D721Med (cell line): ENCODE measurements at places on chromosomes 5 and 9.
A peak's percentile ranks its signal among the peaks of the same experiment; 100 is the strongest.

GRCh38 chr5:168679515-168679920 is 100.3 kb upstream of the PANK3 start:
- DNase-seq, result peak; percentile 58

GRCh38 chr9:113596616-113597320 is 133.2 kb downstream of the RGS3 start:
- no peak for DNase-seq

- no peak for DNase-seq
Observed at GRCh38 chr5:167207081-167207480, 1084.4 kb upstream of the WWC1 start.

- DNase-seq, result no peak
Observed at GRCh38 chr9:935348-935965, 41.0 kb upstream of the DMRT3 start.

- no peak for DNase-seq
Observed at GRCh38 chr5:111511831-111512374, 432 bp downstream of the STARD4 start.

GRCh38 chr5:143691287-143691944 is 120.5 kb upstream of the HMHB1 start:
- no peak for DNase-seq

DNA sequence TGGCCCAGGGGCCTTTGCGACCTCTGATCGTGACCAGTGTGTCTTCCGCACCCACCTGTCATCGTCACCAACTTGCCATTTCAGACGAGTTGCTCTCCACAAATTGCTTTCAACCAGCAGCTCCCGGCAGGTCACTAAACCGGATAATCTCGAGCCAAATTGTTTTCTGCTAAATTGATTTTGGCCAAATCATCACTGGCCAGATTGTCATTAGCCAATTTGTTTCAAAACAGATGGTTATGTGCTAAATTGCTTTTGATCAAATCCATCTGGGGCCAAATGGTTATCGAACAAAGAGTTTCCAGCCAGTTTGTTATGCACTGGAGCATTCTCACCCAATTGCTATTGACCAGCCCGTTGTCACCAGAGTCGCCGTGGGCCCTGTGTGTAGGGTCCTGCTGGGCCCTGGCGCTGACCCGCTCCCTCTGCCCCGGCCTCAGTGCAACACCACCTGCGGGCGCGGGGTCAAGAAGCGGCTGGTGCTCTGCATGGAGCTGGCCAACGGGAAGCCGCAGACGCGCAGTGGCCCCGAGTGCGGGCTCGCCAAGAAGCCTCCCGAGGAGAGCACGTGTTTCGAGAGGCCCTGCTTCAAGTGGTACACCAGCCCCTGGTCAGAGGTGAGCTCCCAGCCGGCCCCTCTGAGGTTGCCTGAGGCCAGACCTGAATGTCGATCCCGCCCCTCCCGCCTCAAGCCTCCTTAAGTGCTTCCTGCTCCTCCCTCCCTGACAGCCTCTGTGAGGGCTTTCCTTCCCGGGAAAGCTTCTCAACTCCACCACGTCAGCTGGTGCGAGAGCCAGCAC is 35.6 kb downstream of the ADAMTSL2 start:
- DNase-seq, result no peak

DNA sequence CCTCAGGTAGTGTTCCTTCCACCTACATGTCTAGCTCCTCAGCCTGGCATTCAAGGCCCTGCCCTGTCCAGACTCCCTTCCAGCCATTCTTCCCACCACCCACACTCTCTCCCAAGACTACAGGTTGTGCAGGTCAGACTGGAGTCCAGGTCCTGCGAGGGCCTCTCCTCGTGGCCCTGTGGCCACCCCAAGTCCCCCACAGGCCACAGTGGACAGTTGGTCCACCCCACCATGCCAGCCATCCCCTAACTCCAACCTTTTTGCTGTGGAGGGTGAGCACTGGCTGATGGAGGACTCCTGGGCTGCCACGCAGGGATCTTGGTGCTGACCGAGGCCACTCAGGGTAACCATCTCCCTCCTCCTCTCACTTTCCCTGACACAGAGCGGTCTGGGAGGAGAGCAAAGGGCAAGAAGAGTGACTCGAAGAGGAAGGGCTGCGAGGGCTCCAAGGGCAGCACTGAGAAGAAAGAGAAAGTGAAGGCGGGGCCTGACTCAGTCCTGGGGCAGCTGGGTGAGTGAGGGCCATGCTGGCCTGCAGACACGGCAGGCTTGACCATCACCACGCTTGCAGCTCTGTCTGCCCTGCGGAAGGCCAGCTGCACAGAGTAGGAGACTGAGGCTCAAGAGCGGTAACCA is 51.0 kb downstream of the JADE2 start:
- no peak for DNase-seq

GRCh38 chr5:16600946-16601345 is 15.9 kb downstream of the RETREG1 start:
- no peak for DNase-seq

GRCh38 chr5:157225469-157226422 is 40.2 kb upstream of the CYFIP2 start:
- no peak for DNase-seq

GRCh38 chr5:11452852-11453251 is 451.4 kb downstream of the CTNND2 start:
- DNase-seq, result no peak

DNA sequence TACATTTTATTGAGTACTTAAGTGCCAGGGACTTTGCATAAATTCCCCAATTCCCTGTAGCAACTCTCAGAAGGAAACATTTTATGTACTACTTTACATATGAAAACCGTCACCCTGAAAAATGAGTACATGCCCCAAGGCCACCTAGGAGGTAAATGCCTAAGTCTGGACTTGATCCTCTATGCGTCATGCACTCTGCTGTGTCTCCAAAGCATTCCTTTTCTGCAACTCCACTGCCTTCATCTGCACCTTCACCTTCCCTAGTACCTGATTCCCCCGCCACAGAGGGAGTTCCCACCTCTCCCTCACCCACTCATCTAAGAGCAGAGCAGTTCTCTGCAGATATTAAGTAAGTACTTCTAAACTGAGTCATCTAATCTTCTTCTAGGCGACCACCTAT is 75.2 kb upstream of the HRH2 start:
- DNase-seq, result no peak

DNA sequence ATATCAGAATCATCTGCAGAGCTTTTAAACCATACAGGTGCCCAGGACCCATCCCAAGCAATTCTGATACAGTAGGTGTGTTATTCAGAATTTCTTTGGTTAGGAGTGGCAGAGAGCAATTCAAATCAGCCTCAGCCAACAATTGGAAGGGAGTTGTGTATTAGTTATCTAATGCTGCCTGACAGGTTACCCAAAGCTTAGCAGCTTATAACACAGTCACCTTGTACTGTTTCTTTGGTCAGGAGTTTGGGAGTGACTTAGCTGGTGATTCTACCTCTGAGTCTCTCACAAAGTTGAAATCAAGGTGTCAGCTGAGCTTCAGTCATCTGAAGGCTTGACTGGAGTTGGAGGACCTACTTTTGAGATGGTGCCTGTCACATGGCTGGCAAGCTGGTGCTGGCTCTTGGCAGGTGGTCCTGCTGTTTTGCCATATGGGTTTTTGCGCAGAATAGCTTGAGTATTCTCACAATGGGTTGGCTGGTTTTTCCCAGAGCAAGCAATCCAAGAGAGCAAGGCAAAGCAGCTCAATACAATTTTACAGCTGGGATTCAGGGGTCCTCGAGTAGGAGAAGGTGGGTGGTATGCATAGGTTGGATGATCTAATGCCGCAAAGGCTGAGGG is 18.7 kb upstream of the CARNMT1 start:
- DNase-seq, result no peak

DNA sequence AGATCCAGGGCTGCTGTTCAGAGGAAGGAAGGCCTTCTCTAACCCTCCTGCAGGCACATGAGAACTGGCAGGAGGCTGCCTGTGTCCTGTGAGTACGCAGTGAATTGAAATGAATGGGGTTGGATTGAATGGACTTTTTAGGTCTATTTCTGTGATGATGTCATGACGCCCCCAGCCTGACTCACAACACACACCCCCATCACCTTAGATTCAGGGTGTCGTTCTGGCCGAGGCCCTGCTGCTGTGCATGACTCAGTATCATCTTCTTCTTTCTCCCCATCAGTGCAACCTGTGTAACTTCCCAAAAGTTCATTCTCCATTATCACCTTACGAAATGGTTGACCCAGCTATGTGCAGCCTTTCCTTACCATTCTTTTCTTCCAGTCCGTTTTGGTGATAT is 5.4 kb downstream of the PCAT7 start:
- no peak for DNase-seq

DNA sequence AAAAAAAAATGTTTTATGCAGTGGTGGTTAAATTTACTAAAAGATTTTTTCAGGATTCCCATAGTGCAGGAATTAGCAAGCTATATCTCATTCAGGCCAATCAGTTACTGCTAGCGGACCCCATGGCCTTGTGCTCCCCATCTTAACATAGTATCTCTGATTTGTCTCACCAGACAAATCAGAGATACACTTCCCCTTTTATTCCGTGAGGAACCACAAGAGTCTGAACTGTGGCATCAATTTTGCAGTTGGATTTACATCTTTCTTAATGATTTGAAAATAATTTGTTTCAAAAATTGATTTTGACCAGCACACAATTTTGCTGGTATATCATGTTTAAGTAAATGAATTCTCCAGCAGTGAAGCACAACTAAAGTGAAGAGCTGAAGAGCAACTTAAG is 17.9 kb downstream of the ITGA1 start:
- no peak for DNase-seq

DNA sequence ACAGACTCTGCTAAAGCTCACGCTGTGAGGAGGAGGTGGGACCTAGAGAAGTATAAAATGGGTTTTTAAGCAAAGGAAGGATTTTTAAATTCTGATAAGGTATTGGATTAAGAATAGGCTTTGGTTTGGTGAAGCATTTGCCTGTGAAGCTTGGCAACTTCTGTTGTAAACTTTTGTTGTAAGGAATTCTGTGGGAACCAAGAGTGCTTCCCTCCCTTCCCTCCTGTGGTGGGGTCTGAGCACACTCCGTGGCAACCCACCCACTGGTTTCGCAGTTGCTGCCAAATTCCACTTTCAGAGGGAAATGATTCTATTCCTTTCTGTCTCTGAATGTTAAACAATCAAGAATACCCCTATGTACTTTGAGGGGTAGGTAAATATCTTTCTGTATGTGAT is 28.6 kb upstream of the GTF2H2C start:
- DNase-seq, result no peak

- peak; percentile 22 for DNase-seq
Observed at GRCh38 chr9:36023260-36024048, 13.3 kb upstream of the RECK start.

GRCh38 chr9:123357743-123358059 is 1.7 kb downstream of the CRB2 start:
- DNase-seq, result no peak
